Stimulated activated CD8-positive, alpha-beta memory T cell treated with anti-CD3 and anti-CD28 coated beads, Interleukin-15, amount 100 ng/mL, for 4 hours (primary cell): ENCODE measurements at places on chromosomes 1 and 21.

- no peak for DNase-seq
Measured at GRCh38 chr1:228997721-228998144, 262.5 kb downstream of the RHOU start.

GRCh38 chr1:46654012-46654411 lies 14.2 kb downstream of the ATPAF1 start:
- no peak for DNase-seq

GRCh38 chr1:59123081-59123681 lies 173.7 kb upstream of the FGGY start:
- DNase-seq: no peak

DNA sequence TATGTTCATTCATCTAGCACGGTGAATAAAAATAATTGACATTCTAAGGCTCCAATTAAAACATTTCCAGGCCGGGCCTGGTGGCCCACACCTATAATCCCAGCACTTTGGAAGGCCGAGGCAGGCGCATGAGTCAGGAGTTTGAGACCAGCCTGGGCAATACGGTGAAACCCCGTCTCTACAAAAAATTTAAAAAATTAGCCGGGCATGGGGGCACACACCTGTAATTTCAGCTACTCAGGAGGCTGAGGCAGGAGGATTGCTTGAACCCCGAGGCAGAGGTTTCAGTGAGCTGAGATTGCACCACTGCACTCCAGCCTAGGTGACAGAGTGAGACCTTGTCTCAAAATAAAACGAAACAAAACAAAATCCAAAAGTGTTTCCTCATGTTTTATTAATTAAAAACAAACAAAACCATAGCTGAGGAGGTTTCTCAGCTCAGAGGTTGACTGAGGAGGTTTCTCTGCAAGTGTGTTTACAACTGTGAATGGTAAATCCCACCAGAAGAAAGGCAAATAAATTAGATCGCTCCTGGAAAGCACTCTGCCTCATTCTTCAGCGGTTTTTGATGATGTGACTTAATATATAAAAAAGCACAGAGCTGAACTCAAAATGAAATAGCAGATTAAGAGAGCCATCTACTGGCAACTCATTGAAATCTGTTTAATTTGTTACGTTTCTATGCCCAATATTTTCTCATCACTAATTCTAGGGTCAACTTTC lies 37.7 kb upstream of the ATG4C start:
- DNase-seq: no peak

DNA sequence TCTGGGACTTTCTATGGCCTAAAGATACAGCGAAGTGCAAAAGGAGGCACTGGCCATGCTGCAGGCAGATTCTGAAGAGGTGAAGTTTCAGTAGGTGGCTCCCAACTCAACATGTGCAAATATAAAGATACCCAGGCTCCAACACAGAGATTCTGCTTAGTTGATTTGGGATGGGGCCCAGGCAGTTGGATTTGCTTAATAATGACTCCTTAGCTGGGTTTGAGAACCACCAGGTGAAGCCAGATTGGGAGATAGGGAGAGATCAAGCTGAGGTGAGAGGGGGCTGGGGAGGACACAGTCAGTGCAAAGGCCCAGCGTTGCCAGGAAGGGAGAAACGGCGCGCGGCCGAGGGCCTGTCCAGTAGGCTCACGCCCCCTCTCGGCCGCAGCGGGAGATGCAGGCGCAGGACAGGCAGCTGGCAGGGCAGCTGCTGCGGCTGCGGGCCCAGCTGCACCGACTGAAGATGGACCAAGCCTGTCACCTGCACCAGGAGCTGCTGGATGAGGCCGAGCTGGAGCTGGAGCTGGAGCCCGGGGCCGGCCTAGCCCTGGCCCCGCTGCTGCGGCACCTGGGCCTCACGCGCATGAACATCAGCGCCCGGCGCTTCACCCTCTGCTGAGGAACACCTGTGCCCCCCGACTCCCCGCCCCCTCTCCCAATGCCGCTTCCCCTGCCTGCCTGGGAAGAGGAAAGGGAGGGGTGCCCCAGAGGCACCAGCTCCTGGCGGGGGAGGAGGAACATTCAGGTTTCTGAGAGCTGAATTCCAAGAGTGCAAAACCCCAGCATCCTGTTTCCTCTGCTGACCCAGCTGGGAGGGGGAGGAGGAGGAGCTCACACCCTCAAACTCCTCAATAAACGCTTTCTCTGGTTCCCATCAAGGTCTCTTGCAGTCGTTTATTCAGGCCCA lies 1.2 kb downstream of the FAM167B start:
- peak; percentile 54 for DNase-seq

GRCh38 chr1:235402457-235403200 lies 35.4 kb downstream of the TBCE start:
- no peak for DNase-seq

GRCh38 chr21:32726839-32727686 lies 750 bp downstream of the SYNJ1 start:
- DNase-seq: no peak

- DNase-seq: no peak
Measured at GRCh38 chr1:154493276-154493675, 8.7 kb upstream of the TDRD10 start.

- no peak for DNase-seq
Measured at GRCh38 chr1:193486671-193487229, 300.3 kb upstream of the B3GALT2 start.

GRCh38 chr1:52702886-52703787 lies 5.0 kb upstream of the COA7 start:
- DNase-seq: peak; percentile 65

GRCh38 chr1:66119148-66119547 lies 326.5 kb downstream of the PDE4B start:
- DNase-seq: no peak

DNA sequence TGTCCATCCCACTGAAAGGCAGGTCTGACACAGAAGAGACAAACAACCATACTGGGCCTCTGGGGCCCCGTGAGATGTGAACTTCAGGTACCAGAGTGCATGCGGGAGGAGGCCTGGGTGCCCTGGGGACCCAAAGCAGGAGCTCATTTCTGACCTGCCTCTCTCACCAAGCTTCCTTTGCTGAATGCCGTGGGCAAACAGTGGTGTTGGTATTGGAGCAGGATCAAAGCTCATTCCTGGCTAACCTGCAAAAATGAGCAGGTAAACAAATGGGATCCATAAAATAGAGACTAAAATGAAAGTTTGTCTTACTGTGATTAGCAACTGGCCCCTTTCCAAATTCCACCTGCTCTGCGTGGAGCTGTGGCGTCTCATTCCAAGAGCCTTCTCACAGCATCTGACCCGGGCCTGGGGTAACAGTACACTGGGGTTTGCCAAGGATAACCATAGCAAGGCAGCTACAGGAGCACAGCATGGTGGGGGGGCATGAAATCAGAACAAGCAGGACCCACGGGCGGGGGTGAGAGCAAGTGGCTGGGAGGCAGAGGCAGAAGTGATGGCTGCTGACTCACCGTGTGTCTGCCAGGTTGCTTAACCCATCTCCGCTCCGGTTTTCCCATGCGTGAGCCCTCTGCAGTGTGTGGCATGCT lies 103.6 kb downstream of the KIF26B start:
- DNase-seq: no peak

DNA sequence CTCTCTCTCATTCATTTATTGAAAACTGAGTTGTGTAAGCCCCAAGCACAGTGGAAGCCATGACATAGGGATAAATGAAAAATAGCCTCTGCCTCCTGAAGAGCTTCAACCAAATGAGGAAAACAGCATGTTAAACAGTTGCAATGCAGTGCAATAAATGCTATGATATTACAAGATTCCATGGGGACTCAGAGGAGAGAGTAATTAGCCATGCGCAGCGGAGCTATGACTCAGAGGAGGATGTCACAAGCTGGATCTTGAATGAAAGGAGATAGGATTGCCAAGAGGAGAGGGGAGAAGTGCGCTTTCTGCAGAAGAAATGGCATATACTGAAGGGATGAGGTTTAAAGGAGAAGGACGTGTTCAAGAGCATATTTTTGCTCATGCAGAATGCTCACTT lies 231.3 kb upstream of the PLXNA2 start:
- DNase-seq: no peak

DNA sequence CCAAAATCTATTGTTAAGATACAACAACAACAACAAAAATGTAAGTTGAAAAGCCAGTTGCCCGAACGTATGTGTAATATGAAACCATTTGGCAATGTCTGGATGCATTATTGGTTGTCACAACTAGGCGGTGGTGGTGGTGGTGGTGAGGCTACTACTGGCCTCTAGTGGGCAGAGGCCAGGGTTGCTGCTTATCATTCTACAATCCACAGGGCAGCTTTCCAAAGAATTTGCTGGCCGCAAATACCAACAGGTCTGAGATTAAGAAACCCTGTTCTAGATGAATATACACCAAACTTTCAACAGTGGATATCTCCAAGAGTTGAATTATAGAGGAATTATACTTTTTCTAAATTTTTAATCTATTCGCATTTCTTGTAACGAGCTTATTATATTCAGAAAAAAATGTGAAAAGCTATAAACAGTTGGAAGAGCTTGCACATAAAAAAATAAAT lies 26.8 kb upstream of the ZNF697 start:
- DNase-seq: no peak

- no peak for DNase-seq
Measured at GRCh38 chr1:229857585-229857984, 209.5 kb upstream of the GALNT2 start.

- DNase-seq: no peak
Measured at GRCh38 chr1:229987953-229988352, 79.1 kb upstream of the GALNT2 start.

DNA sequence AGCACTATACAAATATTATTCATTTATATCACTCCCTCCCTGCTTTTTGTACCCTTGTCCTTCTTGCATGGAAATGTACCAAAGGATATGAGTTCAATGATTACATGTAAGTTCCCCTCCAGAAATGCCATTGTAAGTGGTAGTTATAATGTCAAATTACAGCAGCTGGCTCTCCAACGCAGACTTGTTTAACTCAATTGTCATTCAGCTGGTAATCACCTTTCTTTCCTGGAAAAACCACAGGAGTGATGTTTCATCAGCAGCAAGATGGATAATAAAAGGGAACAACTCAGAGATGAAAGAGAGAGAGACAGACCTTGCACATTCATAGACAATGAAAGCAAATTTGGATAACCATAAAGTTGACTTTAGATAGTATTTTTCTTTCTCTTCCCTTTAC lies 578.6 kb upstream of the PBX1 start:
- DNase-seq: no peak

DNA sequence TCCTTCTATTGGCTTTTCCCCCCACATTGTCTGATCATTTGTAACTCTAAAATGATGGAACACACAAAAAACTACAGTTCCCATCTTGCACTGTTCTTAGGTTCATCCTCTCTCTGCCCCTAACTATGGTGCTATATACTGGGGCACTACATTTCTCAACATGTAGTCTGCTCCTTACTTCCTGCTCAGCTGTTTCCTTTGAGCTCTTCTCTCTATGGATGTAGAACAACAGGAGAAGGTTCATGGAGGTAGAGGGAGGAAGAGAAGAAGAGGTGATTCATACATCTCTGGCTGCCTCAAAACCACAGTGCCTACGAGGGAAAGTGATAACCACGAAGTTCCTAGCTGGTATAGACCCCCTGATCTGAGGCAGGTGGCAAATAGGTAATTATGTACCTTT lies 7.0 kb upstream of the C1orf146 start:
- DNase-seq: no peak

GRCh38 chr21:36419996-36420395 lies 34.8 kb downstream of the CHAF1B start:
- peak; percentile 11 for DNase-seq

DNA sequence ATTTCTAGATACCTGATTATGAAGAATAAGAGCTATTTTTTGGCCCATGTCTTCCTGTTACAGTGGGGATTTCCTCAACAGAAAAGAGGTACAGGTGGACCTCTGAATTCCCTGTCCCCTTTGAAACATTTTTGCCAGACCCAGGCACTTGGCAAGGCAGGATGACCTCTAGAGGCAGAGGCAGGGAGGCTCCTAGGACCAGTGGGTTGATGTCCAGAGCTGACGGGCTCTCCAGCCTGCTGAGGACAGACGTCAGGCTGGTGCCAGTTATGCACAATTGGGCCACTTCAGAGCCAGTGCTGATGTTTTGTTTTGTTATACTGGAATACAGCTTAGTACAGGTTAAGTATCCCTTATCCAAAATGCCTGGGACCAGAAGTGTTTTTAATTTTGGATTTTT lies 18.5 kb upstream of the A3GALT2 start:
- no peak for DNase-seq

DNA sequence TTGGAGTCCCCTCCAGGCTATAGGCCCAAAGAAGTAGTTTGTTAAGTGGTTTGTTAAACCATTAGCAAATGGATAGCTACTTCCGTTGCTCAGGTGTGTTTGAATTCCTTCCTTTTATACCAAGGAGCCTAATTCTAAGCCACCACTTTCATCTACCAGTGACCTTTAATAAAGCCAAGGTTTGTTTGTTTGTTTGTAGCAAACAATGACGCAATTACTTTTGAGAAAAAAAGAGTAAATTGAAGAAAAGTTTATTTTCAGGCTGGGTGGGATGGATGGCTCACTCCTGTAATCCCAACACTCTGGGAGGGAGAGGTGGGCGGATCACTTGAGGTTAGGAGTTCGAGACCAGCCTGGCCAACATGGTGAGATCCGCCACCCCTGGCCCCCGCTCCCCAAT lies 30.8 kb upstream of the RD3 start:
- DNase-seq: no peak

DNA sequence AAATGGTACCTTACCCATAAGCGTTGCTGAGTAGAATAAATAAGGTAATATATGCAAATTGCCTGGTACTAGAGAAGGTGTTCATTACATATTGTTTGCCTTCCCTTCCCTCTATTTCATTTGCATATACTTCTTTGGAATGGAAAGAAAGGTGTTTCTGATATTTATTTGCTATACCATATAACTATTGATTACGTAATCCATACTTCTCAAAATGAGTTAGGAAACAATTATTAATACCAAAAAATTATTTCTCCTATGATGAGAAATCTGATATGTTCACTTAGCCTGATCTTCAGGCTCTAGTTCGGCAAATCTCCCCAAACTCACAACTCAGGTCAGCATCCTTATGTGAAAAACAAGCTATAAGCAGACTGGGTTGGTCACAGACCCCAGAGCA lies 119.3 kb downstream of the DAB1 start:
- DNase-seq: no peak

GRCh38 chr1:15765495-15766194 lies 7.0 kb downstream of the FBLIM1 start:
- no peak for DNase-seq
